Breast epithelium (tissue), 4 donors: ENCODE measurements at places on chromosomes 11 and 22. TPM values are rescaled to one million over a fixed set of nuclear protein-coding genes. Genes with fewer than 3 reads are reported as not detected.

Gene TRIM49D2
- not detected for total RNA-seq

Gene MCAM
- 170 TPM for total RNA-seq

Gene BATF2
- 0.64 TPM for total RNA-seq

Gene MPZL3
- 0.64 TPM for total RNA-seq

Gene CRYBB2
- 0.66 TPM for total RNA-seq

Gene POU2AF1
- total RNA-seq: 5.6 TPM

Gene OR52R1
- total RNA-seq: not detected

Gene PANX2
- 1.8 TPM for total RNA-seq

Gene TRIM6
- total RNA-seq: 2.2 TPM

Gene TPP1
- 71.4 TPM for total RNA-seq

Gene SYT13
- not detected for total RNA-seq

- no peak for DNase-seq
Observed at GRCh38 chr22:48891688-48892577, 935.7 kb downstream of the BRD1 start.

DNA sequence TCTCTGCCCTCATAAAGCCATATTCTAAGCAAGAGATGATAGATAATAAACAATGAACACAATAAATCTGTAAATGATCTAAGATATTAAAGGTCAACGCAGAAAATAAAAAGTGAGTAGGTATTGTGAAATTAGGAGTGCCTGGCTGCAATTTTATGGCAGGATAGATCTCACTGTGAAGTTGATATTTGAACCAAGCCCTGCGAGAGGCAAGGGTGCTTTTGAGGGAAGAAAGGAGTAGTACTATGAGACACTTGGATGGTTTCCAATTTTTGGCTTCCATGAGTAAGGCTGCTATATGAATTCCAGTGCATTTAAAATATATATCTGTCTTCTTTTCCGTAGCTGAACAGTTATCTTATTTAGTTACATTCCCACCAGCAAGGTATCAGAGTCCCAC, 720.0 kb upstream of the CNTN5 start:
- DNase-seq: no peak

GRCh38 chr11:117603932-117604331, 193.1 kb downstream of the DSCAML1 start:
- no peak for DNase-seq

- DNase-seq: no peak
Observed at GRCh38 chr11:30919389-30920152, 333.4 kb upstream of the MPPED2 start.

- DNase-seq: no peak
Observed at GRCh38 chr22:50320116-50320515, 6.7 kb downstream of the DENND6B start.

- no peak for DNase-seq
Observed at GRCh38 chr11:132006884-132007580, 636.6 kb downstream of the NTM start.

- DNase-seq: peak; percentile 87
Observed at GRCh38 chr11:70111269-70112016, 33.3 kb downstream of the ANO1 start.

GRCh38 chr11:45517171-45517770, 148.2 kb downstream of the CHST1 start:
- DNase-seq: no peak

DNA sequence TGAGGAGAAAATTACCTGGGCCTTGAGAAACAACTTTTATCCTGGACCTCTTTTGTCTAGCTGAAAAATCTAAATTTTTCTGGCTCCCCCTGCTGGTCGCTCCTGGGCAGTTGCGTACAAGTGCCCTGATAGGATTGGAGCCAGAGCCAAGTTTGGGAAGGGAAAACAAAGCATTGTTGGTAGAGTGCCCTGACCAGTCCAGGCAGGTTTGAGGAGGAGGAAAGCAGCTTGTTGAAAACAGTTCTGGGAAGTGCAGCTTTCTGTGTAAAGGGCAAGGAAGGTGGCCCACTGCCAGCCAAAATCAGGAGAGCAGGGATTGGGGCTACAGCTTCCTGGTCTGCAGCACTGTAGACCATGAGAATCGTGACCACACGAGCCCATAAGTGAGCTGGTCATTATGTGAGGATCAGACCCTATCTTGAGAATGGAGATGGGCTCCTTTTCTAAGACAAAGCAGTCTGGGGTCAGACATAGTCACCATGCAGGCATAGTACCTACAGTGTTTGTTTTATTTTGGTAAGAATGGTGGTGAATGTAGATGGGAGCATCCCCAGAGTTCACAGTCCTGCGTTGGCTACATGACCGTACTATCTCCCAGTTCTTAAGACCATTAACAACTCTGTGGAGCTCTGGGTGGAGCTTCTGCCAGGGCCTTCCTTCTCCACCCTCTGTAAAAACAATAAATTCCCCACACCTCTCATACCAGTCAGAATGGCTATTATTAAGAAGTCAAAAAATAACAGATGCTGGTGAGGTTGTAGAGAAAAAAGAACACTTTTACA, 21.3 kb upstream of the PIK3IP1 start:
- peak; percentile 94 for DNase-seq

DNA sequence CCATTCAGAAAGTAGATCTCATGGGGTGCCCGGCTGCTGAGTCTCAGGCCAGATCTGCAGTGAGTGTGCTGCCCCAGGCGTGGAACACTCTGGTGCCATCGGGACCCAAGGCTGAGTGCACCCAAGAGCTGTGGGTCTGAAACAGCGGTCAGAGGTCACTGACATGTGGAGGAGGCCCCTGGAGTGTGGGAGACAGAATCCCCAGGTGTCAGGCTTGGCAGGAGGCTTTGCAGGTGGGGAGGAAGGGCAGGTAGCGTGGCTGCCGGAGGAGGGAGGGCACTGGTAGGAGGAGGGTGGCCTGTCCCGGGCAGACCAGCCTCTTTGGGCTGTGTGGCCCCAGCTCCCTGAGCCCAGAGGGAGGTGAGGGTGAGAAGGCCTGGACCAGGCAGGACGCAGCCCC, 31.7 kb upstream of the KRTAP5-6 start:
- DNase-seq: no peak

- no peak for DNase-seq
Observed at GRCh38 chr22:22706253-22706915, 62.0 kb downstream of the GGTLC2 start.

- DNase-seq: no peak
Observed at GRCh38 chr11:134062265-134063123, 6.4 kb upstream of the JAM3 start.

GRCh38 chr22:21916309-21916918, 36.2 kb downstream of the PPM1F start:
- no peak for DNase-seq

GRCh38 chr11:20489948-20490347, 102.4 kb downstream of the PRMT3 start:
- DNase-seq: no peak

GRCh38 chr11:64598797-64599697, 8.0 kb downstream of the SLC22A12 start:
- DNase-seq: no peak

- peak; percentile 90 for DNase-seq
Observed at GRCh38 chr11:9759519-9760192, 95.8 kb downstream of the SWAP70 start.

- DNase-seq: no peak
Observed at GRCh38 chr11:117055469-117055868, 42.8 kb downstream of the SIK3 start.

- no peak for DNase-seq
Observed at GRCh38 chr11:122322329-122322728, 206.3 kb upstream of the BLID start.

DNA sequence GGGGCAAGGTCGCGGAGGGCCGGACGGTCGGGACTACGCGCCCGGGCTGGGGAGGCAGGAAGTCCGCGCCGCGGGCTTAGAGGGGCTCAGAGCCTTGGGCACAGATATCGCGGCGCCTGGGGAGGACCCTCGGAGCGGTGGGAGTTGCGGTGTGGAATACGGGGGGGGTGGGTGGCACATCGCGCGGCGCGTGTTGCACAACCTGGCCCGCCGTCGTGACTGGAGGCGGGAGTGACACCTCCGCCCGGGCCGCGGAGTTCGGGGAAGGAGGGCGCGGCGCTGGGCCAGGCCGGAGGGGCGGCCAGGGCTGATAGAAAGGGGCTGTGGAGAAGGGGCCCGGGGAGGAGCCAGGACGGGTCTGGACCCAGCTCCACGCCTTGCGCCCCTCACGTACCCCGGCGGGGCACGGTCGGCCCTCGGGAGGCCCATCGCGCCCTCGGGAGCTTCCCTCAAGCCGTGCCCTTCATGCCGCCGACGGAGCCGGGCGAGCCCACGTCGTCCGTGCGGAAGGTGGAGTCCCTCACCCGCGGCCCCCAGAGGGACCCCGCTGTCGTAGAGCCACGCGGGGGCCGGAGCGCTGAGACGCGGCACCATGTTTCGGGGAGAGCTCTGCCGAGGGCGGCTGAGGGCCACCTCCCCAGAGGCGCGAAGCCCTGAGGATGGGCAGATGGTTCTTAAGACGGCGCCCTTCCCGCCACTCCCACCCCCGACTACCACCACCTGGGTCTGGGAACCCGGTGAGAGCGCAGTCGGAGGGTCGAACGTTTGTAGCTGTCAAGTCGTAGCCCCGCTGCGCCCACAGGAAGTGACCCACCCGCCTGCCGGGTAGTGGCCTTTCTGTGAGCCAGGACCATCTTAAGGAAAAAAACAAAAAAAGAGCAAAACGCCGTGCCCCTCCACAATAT, 729 bp downstream of the IL17RA start:
- peak; percentile 28 for DNase-seq

DNA sequence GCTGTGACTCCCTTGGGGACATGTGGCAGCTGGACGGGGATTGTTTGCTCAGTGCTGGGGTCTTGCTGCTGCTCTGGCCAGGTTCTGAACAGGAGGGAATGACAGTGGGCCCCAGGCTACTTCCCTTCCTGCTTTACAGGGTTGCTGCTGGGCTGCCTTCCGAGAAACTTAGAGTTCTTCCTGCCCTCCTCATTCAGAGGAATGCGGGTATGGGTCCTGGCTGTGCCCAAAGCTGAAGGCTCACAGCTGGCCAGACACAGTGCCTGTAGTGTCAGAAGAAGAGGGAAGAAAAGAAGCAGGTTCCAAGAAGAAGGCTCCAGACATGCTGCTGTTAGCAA, 108.3 kb upstream of the PARVA start:
- DNase-seq: no peak

GRCh38 chr22:45318168-45318557, 8.4 kb downstream of the FAM118A start:
- DNase-seq: peak; percentile 69

- DNase-seq: no peak
Observed at GRCh38 chr11:107041088-107041444, 22.8 kb upstream of the GUCY1A2 start.

- no peak for DNase-seq
Observed at GRCh38 chr11:65014726-65015227, 817 bp downstream of the ARL2 start.

DNA sequence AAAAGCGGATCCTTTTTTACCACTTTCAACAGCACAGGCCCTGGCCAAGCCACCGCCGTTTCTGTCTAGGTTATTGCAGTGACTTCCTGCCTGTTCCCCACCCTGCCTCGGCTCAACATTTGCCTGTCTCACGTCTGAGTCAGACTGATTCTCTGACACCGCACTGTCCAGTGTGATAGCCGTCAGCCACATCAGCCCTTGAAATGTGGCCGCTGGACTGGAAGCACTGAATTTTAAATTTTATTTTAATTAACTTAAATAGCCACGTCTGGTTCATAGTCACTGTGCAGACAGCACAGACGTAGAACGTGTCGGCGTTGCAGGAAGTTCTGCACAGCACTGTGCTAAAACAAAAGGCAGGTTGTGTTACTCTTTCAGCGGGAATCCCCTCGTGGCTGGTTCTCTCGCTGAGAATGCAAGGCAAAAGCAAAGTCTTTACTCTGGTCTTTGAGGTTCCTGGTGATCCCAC, 56.3 kb upstream of the ADSL start:
- DNase-seq: no peak

GRCh38 chr11:134560066-134560465, 148.0 kb upstream of the B3GAT1 start:
- DNase-seq: no peak

- DNase-seq: no peak
Observed at GRCh38 chr11:102166175-102167064, 56.2 kb downstream of the YAP1 start.

- peak; percentile 58 for DNase-seq
Observed at GRCh38 chr11:107858217-107859070, at the start of gene SLC35F2. SLC35F2 (minus strand) TSS chr11:107858787; CDS start chr11:107858767, 20 bp downstream.
